CD4-positive, alpha-beta memory T cell (primary cell): ENCODE measurements at places on chromosomes 2 and 18. TPM values are rescaled to one million over a fixed set of nuclear protein-coding genes. Genes with fewer than 3 reads are reported as not detected.

Gene AQP12A
- not detected for total RNA-seq

DNA sequence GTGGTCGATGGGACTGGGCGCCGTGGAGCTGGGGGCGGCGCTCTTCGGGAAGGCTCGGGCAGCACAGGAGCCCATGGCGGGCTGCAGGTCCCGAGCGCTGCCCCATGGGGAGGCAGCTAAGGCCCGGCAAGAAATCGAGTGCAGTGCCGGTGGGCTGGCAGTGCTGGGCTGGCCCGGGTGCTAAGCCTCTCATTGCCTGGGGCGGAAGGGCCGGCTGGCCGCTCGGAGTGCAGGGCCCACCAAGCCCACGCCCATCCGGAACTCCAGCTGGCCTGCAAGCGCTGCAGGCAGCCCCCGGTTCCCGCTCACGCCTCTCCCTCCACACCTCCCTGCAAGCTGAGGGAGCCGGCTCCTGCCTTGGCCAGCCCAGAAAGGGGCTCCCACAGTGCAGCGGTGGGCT is 748.4 kb upstream of the NRXN1 start:
- no peaks in the 10 kb centered on the region for H3K4me1 ChIP-seq
- H3K4me3 ChIP-seq = no peak overlapping the region
- H3K36me3 ChIP-seq = no peaks in the 10 kb centered on the region

GRCh38 chr2:60885683-60886082 is 4.3 kb downstream of the REL start:
- H3K4me3 ChIP-seq = no peak overlapping the region
- no peaks in the 10 kb centered on the region for H3K27me3 ChIP-seq
- H3K27ac ChIP-seq = peak overlapping the region; percentile 100
- H3K36me3 ChIP-seq = no peaks in the 10 kb centered on the region
- H3K4me1 ChIP-seq = peaks cover 48% of the 10 kb centered on the region

Gene SIX3
- not detected for total RNA-seq

Gene PCARE
- total RNA-seq = not detected

GRCh38 chr2:231161252-231161839 is 36.5 kb upstream of the HTR2B start:
- no peaks in the 10 kb centered on the region for H3K27me3 ChIP-seq
- H3K36me3 ChIP-seq = peaks cover 20% of the 10 kb centered on the region
- no peak for DNase-seq
- H3K27ac ChIP-seq = no peak overlapping the region
- no peak overlapping the region for H3K4me3 ChIP-seq

DNA sequence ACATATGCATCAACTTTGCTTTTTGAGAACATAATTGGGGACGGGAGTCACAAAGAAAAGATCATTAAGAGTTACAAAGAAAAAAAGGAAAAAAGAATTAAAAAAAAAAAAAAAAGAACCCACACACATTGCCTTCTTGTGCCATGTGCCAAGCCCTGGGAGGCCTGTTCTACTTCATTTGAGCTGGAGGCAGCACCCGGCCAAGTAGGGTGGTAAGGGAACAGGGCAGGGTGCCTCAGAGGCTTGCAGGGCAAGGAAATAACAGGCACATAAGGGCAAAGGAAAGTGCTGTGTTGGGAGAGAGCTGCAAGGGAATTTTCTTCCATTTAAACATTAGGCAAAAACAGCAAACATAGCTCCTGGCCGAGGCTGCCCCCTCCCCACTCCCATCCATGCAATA is 418.0 kb downstream of the TMEM182 start:
- H3K4me3 ChIP-seq = no peak overlapping the region
- DNase-seq = no peak
- no peaks in the 10 kb centered on the region for H3K36me3 ChIP-seq
- H3K27me3 ChIP-seq = no peaks in the 10 kb centered on the region

DNA sequence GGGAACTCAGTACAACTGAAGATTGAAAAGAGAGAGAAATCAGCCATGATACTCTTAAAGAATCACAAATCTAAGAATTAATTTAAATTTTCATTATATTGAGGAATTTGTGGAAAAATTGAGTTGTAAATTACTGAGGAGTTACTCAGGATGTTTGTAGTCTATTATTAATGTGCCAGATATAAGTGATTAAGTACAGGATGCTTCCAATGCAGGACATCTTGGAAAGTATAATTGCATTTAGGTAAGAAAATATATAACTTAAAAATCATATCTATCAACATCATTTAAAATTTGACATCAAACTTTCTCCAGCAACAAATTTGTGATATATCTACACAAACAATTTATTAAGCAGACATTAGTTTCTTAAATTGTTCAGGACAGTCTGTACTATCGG is 1.3 kb downstream of the CALCRL start:
- no peak overlapping the region for H3K27ac ChIP-seq
- no peaks in the 10 kb centered on the region for H3K4me1 ChIP-seq
- DNase-seq = no peak
- H3K27me3 ChIP-seq = no peaks in the 10 kb centered on the region

Gene CCT7
- total RNA-seq = 188 TPM

DNA sequence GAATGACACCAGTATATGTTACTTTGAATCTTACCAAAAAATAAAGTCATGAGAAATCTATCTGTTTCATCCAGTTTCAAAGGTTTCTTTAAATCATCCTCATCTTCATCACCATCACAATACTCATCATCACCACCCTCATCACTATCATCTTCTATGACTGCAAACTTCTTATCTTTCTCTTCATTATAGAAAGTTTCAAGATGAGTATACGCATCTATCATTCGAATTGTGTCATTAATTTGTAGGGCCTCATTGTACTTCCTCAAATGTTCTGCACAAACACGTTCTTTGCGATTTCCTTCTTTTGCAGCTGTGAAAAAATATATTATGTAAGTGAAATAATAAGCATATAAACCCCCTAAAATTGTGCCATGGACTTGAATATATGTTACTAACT is 34.1 kb upstream of the FAP start:
- no peak overlapping the region for H3K27ac ChIP-seq
- no peaks in the 10 kb centered on the region for H3K27me3 ChIP-seq
- no peak overlapping the region for H3K4me3 ChIP-seq
- no peaks in the 10 kb centered on the region for H3K4me1 ChIP-seq
- DNase-seq = no peak

DNA sequence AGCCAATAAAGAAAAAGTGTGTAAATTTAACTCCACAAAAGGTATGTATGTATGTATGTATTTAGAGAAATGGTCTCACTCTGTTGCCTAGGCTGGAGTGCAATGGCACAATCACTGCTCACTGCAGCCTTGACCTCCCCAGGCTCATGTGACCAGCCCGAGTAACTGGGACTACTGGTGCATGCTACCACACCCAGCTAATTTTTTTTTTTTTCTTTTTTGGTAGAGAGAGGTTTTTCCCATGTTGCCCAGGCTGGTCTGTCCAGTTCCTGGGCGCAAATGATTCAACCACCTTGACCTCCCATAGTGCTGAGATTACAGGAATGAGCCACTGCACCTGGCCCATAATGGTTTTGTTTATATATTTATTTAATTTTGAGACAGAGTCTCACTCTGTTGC is 67.1 kb downstream of the CERKL start:
- H3K4me3 ChIP-seq = no peak overlapping the region
- H3K36me3 ChIP-seq = no peaks in the 10 kb centered on the region
- peaks cover 14% of the 10 kb centered on the region for H3K4me1 ChIP-seq
- DNase-seq = no peak
